ENCODE measurements at places on chromosomes 1 and 21.

DNA sequence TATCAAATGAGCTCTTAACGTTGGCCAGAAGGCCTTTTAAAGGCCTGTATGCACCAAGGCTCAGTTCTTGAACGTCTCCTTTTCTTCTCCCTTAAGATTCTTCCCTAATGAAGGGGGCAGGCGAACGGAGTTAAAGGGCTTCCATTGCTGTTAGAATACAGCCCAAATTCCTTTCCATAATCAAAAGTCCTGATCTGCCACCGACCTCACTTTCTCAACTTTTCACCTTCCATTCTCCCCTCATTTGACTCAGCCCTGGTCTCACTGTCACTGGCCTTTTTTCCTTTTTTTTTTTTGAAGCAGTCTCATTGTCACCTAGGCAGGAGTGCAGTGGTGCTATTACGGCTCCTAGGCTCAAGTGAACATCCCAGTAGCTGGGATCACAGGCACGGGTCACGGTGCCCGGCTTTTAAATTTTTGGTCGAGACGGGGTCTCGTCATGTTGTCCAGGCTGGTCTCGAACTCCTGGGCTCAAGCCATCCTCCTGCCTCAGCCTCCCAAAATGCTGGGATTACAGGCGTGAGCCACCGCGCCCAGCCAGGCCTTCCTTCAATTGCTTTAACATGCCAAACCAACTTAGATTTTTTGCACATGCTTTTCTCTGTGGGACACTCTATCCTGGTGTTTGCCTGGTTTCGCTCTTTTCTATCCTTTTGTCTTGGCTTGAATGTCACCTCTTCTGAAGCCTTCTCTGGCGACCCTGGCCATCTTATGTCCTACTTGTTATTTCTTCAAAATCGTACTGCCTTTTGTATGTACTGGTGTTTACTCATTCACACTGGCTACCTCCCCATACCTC lies 612 bp upstream of the CMPK1 start:
- no peak for DNase-seq

DNA sequence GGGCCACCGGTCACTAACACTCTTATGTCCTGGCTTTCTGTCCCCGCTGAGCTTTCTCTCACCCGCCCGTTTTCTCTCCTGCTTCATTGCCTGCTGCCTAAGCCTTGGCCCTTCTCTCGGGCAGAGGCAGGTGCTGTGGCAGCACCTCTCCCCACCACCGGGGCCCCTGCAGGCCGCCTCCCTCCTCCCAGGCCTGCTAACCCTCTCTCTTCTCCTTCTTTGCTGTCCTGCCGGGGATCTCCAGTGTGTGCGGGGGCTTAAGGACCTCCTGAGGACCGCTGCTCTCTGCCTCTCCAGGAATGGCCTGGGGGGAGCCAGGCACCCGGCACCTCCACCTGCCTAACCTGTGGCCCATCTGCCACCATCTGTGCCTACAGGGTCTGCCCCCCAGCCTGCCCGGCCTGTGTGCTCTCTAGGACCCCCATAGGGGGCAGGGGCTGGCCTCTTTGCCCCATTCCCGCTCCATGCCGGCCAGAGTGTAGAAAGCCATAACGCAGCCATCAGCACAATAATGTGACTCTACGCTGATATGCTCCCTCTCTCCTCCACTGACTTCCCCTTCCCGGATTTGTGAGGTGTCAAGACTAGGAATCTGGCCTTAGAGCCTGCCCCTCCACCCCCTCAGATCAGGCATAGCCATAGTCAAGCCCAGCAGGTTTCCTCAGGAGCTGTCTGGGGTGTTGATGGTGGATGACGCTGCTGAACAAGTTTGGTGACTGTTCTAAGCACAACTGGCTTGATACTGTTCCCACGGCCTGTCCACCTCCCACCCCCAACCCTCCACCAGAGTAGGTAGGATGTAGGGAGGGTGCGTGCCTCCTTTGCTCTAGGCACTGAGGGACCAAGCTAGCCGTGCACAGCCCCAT lies 6.1 kb upstream of the SFN start:
- DNase-seq, result no peak

DNA sequence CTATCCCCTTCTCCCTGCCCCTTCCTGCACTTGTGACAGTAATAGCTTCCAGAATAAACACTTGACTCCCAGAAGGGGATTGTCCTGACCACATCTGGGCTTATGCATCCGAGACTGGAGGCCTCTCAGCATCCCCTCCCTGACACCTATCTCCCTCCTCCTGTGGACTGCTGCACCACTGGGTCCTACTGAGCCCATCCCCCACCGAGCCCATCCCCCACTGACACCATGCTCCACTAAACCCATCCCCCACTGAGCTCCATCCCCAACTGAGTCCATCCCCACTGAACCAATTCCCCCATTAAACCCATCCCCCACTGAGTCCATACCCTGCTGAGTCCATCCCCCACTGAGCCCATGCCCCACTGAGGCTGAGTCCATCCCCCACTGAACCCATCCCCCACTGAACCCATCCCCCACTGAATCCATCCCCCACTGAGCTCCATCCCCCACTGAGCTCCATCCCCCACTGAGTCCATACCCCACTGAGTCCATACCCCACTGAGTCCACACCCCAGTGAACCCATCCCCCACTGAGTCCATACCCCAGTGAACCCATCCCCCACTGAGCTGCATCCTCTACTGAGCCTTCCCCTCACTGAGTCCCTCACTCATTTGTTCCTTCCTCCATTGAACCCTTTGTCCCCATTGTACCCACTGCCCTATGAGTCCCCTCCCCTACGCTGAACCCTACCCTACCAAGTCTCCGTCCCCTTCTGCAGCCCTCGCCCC lies 5.6 kb downstream of the PDZK1IP1 start:
- no peak for DNase-seq

DNA sequence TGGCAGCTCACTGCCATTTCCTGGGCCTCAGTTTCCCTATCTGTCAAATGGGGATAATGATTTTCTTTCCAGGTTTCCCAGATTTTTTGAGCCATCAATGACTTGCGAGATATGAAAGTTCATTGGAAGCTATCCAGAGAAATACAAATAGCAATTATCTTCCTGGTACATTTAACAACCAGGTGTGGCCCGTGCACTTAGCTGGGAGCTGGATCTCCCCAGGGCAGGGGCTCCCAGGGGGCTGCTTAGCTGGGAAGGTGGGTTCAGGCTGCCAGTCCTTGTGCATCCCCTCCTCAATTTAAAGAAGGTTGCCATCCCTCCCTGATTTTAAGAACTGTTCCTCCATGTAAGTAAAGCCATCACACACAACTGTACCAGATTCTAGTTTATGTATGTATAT lies 3.6 kb upstream of the TMEM54 start:
- DNase-seq, result no peak

DNA sequence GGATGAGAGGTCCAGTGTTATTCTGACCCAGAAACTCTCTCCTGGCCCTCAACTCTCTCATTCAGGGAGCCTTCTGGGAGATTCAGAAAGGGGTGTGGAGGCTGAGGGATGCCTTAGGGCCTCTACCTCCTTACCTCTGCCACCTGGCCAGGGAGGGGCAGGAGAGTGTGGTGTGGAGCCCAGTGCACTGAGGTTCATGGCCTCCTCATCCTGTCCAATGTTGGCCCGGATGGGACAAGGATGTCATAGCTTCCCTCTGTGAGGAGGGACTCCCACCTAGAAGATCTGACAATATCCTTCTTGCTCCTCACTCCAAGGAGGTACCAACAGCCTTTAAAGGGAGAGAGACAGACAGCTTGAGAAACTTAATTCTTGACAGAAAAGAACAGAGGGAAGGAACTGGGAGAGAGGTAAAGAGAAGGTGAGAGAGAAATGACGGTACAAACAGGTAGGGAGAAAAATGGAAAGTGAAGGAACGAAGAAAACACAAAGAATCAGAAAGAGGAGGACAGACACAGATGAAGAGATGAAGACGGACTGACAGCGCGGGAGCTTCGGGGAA lies 779 bp downstream of the BEND5 start:
- no peak for DNase-seq

GRCh38 chr21:37912616-37913015 lies 3.6 kb downstream of the KCNJ6 start:
- DNase-seq, result no peak

GRCh38 chr1:3402258-3403010 lies 52.0 kb upstream of the ARHGEF16 start:
- no peak for DNase-seq

DNA sequence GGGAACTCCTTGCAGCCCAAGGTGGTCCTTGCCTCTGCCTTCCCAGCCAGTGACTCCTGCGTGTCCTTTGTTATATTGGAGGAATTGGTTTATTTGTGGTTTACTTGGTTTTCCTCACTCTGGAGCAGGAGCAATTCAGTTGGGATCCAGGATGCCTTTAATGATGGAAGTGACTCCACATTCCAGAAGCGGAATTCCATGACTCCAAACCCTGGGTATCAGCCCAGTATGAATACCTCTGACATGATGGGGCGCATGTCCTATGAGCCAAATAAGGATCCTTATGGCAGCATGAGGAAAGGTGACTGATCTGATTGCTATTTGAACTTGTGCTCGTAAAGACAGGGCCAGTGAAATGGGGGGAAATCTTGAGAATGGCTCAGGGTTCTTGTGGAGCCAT lies 15.1 kb upstream of the PIGV start:
- no peak for DNase-seq

Data from T-helper 2 cell treated with Interferon-gamma antibody and Interleukin-4, amounts not matched to agents 5 μg/mL and 100 μg/mL, for 36 hours (primary cell).